Temporal lobe (tissue), 4 donors: ENCODE measurements at places on chromosomes 6 and 20. TPM values are rescaled to one million over a fixed set of nuclear protein-coding genes. Genes with fewer than 3 reads are reported as not detected.

The TREML1 gene
- not detected for total RNA-seq

The GPSM3 gene
- total RNA-seq = 0.49 TPM

The CLPSL1 gene
- total RNA-seq = not detected

The PDE7B gene
- 2.5 TPM for total RNA-seq

The CDSN gene
- total RNA-seq = not detected

The BACH2 gene
- total RNA-seq = 63.4 TPM

The BPIFB4 gene
- not detected for total RNA-seq

The SPTLC3 gene
- 0.98 TPM for total RNA-seq

The HLA-DOB gene
- total RNA-seq = not detected

The ZFP64 gene
- total RNA-seq = 6.9 TPM

The MCHR2 gene
- total RNA-seq = 7.9 TPM

The ZNF335 gene
- total RNA-seq = 8.1 TPM

The CD83 gene
- 17.5 TPM for total RNA-seq

The SEMG1 gene
- not detected for total RNA-seq

The FRMD1 gene
- total RNA-seq = not detected

The ATRN gene
- total RNA-seq = 58.3 TPM

The SNAI1 gene
- total RNA-seq = not detected

The PNPLA1 gene
- 0.25 TPM for total RNA-seq

The RFX6 gene
- total RNA-seq = not detected

The LCA5 gene
- total RNA-seq = 11.3 TPM

The NOL4L gene
- 23.1 TPM for total RNA-seq

The TRIM15 gene
- total RNA-seq = not detected

The MYCT1 gene
- 3.0 TPM for total RNA-seq

The PAK5 gene
- 36.1 TPM for total RNA-seq

The CD40 gene
- total RNA-seq = 0.49 TPM

The ULBP1 gene
- 2.5 TPM for total RNA-seq

The RAB44 gene
- total RNA-seq = under 0.01 TPM

The SF3B5 gene
- 26.6 TPM for total RNA-seq

The KIF25 gene
- 0.25 TPM for total RNA-seq

The PKHD1 gene
- total RNA-seq = under 0.01 TPM

The DLL1 gene
- total RNA-seq = 9.1 TPM

The GNMT gene
- 0.74 TPM for total RNA-seq

The CAP2 gene
- 32.0 TPM for total RNA-seq

The MYLK2 gene
- total RNA-seq = 1.2 TPM

The WFDC8 gene
- total RNA-seq = not detected

The DEF6 gene
- 0.49 TPM for total RNA-seq

The SLC22A16 gene
- total RNA-seq = 0.49 TPM

The WDR27 gene
- total RNA-seq = 23.1 TPM

The NECAB3 gene
- total RNA-seq = 25.1 TPM

The CTCFL gene
- not detected for total RNA-seq

The SIRPD gene
- total RNA-seq = not detected

The RIMS1 gene
- 233 TPM for total RNA-seq

The SIRPB2 gene
- 0.49 TPM for total RNA-seq

The MLN gene
- not detected for total RNA-seq

The C4A gene
- total RNA-seq = 14.5 TPM

The CCHCR1 gene
- total RNA-seq = 6.1 TPM

The ELOVL2 gene
- total RNA-seq = 41.3 TPM

The SLC35D3 gene
- total RNA-seq = 0.25 TPM

The RUNX2 gene
- 0.49 TPM for total RNA-seq

The MAP7 gene
- 4.2 TPM for total RNA-seq
